ENCODE measurements at places on chromosomes 12 and 14.

DNA sequence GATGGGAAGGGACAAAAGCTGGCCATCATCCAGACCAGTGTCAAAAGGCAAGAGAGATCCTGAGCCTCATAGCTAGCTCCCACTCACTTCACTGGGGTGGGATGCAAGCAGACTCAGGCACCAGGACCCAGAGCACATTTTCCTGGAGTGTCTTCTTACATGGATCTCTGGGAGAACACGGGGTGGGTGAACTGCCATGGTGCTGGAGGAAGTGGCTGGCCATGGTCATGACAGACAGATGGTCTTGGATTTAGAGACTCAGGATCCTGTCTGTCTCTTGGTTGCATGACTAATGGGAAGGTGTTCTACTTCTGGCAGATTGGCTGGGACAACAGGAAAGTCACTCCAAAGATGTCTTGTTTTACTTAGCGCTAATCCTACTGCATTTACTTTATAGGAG, 311.5 kb downstream of the ATP23 start:
- no peak for DNase-seq

- no peak for DNase-seq
Measured at GRCh38 chr12:91432755-91433154, 250.1 kb upstream of the DCN start.

GRCh38 chr14:53515276-53515675, 362.2 kb upstream of the DDHD1 start:
- DNase-seq = no peak

- no peak for DNase-seq
Measured at GRCh38 chr12:40157336-40157735, 51.5 kb upstream of the SLC2A13 start.

DNA sequence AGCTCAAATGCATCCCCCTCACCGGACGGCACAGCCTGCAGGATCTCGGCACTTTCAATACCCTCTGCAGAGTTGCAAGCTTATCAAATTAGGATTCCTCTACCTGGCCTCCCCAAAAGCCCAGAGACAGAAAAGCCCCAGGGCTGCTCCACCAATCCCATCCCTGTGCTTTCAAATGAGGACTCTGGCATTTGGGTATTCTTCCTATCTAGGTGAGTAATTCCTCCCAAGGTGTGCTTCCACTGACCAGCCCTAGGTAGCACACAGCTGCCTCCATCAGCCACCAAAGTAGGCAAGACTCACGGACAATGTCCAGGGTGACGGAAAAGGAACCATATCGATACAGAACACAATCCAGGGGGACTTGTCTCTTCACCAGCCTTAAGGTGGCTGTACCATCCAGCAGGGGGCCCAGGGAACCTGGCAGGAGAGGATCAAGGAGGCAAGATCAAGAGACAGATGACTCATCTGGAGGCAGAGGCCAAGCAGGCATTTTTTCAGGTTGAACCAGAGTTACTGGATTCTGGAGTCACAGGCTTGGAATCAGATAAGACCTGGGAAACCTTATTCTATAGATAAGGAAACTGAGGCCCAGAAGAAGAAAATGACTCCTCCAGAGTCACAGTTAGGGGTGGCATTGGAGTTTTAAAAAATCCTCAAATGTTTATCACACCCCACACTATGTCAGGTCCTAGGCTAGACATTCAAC, 9.9 kb downstream of the PMEL start:
- DNase-seq = peak; percentile 39

- DNase-seq = no peak
Measured at GRCh38 chr12:121022713-121023112, 6.4 kb upstream of the C12orf43 start.

DNA sequence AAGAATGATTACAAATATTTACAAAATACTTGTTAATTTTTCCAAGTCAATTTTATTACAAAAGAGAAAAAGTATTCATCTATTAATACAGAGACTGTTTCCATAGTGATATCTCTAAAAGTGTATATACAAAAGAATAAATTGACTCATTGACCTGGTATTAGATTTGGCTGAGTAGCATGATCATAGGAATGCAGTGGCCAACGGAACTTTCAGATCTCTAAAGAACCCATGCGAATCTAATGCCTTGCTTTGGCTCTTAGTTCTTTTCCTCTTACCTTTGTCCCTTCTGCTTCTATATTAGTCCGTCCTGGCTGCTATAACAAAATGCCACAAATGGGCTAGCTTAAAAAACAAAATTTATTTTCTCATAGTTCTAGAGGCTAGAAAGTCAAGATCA, 717.8 kb downstream of the TMTC2 start:
- DNase-seq = no peak

DNA sequence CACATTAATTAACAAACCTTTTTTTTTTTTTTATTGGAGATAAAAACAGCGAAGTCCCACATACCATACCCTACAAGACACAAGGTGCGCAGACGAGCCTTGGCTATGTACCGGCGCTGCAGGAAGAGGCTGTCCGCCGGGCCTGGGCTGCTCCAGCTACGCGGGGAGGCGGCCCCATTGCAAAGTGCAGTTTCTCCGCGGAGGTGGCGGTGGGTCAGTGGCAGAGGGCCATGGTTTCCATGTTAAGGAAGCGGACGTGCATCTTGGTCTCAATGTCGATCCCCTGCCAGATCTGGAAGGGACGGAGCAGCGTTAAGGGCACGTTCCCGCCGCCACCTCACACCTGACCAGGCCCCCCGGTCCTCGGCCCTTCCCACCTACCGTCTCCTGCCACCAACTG, 60.3 kb downstream of the TESC start:
- no peak for DNase-seq

GRCh38 chr14:53999061-53999488, 42.5 kb upstream of the BMP4 start:
- DNase-seq = no peak

DNA sequence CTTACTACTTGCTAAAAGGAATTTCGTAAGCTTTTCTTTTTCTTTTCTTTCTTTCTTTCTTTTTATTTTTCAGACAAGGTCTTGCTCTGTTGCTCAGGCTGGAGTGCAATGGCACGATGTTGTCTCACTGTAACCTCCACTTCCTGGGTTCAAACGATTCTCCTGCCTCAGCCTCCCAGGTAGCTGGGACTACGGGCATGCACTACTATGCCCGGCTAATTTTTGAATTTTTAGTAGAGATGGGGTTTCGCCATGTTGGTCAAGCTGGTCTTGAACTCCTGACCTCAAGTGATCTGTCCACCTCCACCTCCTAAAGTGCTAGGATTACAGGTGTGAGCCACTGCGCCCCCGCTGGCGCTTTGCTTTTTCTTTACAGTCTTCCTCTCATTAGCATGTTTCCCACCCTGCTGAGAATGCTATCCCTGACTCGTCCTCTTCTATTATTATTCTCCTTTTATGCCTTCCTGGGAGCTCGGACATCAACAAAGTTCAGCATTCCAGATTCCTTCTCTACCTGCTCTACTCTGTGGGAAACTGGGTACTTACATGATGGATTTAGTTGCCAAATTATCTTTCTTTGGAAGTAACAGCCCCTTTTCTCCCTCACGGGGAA, 3.1 kb downstream of the MTHFD1 start:
- no peak for DNase-seq

- no peak for DNase-seq
Measured at GRCh38 chr12:70754330-70754741, 117.1 kb upstream of the PTPRB start.

GRCh38 chr14:38042322-38042721, 165.4 kb upstream of the SSTR1 start:
- DNase-seq = no peak

DNA sequence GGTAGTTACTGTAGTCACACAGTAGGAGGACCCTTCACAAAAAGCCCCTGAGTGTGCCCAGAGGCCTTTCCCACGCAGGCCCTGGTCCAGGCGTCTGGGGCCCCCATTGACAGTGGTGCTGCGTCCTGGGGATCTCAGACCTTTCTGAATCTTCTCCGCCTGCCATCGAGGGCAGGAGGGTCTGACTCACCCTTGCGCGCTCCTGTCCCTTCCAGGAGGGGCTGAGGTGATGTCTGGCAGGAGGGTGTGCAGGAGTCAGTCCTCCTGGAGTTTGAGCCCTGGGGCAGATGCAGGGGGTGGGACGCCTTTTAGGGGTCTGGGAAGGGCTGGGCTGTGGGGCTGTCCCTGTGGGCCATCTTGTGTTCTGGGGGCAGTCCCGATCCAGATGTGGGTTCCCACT, 386.8 kb downstream of the TMEM121 start:
- DNase-seq = no peak

- DNase-seq = no peak
Measured at GRCh38 chr14:31884776-31885379, 192.2 kb upstream of the ARHGAP5 start.

- DNase-seq = no peak
Measured at GRCh38 chr12:15477761-15478160, 155.5 kb downstream of the PTPRO start.

- DNase-seq = no peak
Measured at GRCh38 chr14:96046630-96047029, 7.5 kb downstream of the C14orf132 start.

DNA sequence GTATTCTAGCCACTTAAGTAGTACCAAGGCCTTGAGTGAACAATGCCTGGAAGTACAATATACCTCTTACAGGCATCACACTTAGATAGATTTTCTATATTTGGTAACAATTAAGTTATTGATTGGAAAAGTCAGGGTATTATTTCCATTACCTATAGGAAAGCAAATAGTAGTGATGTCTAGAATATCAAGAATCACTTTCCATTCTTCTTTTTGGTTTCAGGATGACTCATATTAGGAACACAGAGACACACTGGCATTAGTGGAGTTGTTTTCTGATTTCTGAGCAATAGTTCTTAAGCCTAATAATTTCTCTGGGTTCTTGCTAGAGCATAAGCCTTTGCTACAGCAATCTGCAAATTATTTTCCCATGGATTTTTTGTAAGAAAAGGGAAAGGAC, 1640.0 kb upstream of the SEL1L start:
- DNase-seq = no peak

DNA sequence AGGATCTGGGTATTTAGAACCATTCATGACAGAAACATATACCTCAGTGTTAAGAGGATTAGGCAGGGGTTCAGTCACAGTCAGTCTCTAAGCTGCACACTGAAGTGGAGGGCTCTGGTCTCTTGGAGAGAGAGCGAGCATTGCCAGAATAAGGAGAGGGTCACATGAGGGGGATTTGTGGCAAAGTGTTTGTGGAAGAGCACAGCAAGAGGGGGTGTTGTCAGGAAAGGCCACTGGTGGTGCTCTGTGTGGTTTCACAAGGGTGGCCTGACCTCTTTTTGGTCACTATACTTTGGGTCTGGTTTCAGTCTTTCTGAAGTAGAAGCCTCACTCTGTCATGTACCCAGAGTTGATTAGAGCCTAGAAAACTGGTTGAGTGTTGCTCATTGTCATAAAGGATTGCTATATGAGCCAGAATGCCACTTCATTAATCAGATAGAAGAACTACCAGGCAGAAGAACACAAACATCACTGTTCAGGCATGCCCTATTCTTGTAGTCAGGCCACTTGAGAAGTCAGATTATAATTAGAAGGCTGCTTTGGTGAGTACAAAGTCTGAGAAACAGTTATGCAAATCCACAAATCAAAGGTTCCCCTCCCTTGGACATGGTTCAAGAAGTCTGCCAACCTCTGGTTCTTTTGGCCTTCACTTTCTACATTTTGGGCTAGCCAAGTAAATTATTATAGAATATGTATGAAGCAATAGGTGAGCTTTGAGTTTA, 8.4 kb downstream of the TMEM19 start:
- no peak for DNase-seq

DNA sequence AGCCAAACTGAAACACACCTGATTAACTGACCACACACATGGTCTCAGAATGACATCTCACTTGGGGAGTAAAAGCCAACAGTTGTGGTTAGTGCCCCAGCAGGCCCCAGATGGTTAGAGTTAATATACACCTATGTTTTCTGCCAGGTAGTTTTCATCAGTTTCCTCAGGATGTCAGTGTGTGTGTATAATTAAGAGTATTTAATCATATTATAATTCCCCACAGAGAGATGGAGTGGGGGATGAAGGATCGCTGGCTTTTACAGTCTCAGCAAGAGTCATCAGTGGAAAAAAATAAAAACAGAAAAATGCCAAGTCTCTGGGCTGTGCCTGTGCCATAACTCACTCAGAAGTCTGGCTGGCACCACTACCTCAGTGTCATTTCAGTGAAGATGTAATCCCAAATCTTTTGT, 412.5 kb downstream of the ZFP36L1 start:
- no peak for DNase-seq

- peak; percentile 72 for DNase-seq
Measured at GRCh38 chr14:53148671-53149070, 4.5 kb downstream of the DDHD1 start.

- no peak for DNase-seq
Measured at GRCh38 chr12:4169959-4170358, 103.6 kb upstream of the CCND2 start.

DNA sequence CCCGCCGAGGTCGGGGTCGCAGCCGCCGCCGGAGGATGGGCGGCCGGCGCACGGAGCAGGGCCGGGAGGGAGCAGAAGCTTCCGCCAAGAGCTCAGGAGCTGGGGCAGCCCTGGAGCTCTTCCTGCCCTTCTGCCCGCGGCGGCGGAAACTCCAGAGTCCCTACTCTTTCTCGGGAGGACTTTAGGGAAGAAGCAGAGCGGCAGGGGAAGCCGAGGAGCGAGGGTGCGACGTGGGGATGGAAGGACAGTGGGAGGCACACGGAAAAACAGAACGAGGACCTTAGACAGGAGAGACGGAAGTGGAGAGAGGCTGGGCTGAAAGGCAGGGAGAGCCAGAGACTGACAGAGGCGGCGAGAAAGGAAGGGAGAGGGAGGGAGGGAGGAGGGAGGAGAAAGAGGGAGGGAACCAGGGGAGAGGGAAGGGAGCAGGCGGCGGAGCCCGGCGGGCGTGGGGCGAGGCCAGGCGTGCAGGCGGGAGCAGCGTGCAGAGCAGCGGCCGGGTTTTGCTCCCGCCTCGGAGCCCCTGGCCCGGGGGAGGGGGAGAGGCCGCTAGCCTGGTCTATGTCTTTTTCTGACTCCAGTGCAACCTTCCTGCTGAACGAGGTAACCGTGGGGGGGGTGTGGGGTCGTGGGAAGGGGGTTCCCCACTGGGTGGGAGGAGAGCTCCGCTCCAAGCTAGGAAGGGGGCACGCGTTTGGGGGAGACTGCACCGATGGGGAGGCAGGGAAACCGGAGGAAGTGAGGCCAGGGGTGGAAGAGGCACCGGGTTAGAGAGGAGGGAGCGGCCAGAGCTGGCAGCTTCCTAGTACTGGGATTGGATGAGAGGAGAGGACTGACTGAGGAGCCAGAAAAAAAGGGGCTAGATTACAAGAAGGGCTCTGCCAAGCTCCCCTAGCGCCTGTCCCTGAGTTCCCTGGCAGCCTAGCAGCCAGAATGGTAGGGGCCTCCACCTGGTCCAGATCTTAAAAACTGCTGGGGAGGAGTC, 2.9 kb upstream of the CACNB3 start:
- DNase-seq = peak; percentile 60
